ENCODE measurements at places on chromosomes 4 and X.
A peak's percentile ranks its signal among the peaks of the same experiment; 100 is the strongest.

GRCh38 chr4:42965326-42965725, 72.8 kb downstream of the GRXCR1 start:
- DNase-seq = no peak

DNA sequence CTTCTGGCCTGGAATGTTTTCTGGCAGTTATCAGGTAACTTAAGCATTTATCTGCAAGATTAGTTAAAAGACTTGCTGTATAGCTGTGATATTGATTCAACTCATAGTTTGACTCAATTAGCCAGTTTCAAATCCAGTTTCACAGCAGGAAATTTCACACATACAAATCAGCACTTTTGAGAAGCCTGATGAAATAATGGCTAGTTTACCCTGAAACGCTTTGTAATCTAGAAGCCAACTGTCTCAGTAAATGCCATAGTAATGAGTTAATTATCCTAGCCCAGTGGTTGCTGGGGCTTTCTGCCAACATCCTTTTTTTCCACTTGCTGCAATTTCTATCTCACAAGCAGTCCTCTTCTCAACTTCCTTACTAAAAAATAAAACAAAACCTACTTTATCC, 53.1 kb downstream of the ARHGEF38 start:
- no peak for DNase-seq

DNA sequence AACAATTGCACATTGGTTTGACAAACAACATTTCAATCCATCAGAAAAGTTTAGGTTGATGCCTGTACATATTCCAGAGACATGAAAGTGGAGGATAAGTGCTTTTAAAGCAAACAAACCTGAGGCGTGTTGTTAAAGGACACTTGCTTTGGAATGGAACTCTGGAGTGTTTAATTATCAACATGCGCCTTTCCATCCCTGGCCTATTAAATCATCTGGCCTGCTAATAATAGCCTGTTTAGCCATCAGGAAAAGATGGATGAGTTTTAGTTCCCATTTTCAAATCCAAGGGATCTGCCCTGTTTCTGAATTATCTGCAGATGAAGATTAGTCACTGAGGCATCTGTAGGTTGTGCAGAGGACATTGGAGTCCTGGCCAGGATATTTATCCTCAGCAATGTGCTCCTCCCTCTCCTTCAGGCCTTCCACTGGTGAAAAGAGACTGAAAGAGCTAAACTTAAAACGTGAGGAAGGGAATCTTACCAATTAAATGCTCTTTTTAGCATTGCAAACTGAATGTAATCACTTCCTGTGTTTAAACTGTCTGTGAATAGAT, 388.9 kb downstream of the PPARGC1A start:
- no peak for DNase-seq

GRCh38 chrX:7926914-7927258, 327 bp downstream of the PNPLA4 start:
- DNase-seq = no peak

DNA sequence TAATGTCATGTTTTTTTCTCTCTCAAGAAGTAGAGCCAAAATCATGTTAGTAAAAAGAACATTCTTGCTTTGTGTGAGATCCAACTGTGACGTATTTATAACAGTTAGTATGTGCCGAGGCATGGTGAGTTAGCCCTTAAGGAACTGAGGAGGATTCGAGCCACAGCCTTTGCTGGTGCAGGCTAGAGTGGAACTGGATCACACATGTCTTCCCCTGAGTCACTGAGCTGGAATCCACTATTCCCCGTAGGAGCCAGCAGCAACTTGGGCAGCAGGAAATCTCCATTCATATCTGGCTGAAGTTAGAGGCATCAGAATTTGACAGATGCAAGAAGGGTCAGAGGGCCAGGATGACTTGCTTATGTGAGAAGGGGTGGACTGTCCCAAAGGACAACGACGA, 144.6 kb upstream of the KIT start:
- DNase-seq = peak; percentile 28

- DNase-seq = no peak
These were observed 52.5 kb downstream of the POF1B start for GRCh38 chrX:85327060-85327333.

GRCh38 chr4:34193451-34194154, 2050.7 kb downstream of the ARAP2 start:
- DNase-seq = no peak

GRCh38 chrX:40207626-40208025, 109.9 kb upstream of the BCOR start:
- DNase-seq = no peak

GRCh38 chr4:147543034-147543433, 62.1 kb downstream of the EDNRA start:
- DNase-seq = no peak

- DNase-seq = no peak
These were observed 601.3 kb downstream of the SPRY1 start for GRCh38 chr4:123997776-123998449.

DNA sequence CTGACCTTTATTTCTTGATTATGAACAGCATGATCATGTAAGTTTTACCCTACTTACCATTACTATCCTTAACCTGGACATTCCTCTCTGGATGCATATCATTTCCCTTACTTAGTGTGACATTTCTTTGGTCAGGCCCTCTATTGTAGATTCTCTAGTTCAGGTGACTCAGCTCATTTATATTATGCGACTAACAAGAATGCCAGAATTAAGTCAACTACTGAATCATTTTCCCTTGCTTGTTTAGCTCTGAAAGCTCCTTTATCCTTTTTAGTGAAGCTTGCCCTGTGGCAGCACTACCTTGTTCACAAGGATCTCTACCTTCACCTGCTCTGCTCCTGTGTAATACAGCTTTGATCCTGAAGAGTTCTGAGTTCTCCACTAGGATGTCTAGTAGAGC, 15.1 kb upstream of the UGT2B17 start:
- no peak for DNase-seq

DNA sequence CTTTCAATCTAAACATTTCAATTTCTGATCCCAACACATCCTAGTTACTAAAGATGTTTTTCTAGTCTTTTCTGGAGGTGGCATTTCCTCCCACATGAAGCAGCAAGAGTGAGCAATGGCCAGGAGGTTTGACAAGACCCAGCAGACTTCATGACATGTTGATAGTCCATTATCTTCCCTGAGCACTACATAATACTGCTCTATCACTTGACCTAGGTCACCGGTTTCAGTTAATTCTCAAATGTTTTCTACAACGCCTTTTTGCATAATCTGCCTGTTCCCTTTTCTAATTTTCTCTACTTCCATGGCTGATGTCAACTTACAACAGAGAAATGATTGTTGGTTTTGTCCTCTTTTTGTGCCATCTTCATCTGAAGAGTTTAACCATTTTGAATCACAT, 62.0 kb upstream of the GPRIN3 start:
- no peak for DNase-seq

DNA sequence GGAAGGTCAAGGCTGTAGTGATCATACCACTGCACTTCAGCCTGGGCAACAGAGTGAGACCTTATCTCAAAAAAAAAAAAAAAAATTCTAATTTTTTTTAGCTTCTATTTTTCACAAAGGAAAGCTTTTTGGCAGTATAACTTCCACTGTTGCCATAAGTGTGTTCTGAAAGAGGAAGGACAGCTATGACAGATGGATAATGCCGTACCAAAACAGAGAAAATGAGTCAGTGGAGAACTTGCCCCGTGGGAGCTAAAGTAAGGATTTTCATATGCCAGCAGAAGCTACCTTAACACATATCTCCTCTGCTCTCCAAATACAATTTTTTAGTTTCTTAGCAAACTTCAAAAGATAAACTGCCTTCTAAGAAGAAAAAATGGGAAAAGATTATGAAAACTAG, 43.7 kb downstream of the RPS3A start:
- no peak for DNase-seq

- no peak for DNase-seq
These were observed 172.7 kb downstream of the GPM6A start for GRCh38 chr4:175639346-175639745.

GRCh38 chr4:28475381-28475780, 1614.7 kb downstream of the STIM2 start:
- DNase-seq = no peak

- no peak for DNase-seq
These were observed 117.8 kb downstream of the UCHL1 start for GRCh38 chr4:41374490-41374889.

DNA sequence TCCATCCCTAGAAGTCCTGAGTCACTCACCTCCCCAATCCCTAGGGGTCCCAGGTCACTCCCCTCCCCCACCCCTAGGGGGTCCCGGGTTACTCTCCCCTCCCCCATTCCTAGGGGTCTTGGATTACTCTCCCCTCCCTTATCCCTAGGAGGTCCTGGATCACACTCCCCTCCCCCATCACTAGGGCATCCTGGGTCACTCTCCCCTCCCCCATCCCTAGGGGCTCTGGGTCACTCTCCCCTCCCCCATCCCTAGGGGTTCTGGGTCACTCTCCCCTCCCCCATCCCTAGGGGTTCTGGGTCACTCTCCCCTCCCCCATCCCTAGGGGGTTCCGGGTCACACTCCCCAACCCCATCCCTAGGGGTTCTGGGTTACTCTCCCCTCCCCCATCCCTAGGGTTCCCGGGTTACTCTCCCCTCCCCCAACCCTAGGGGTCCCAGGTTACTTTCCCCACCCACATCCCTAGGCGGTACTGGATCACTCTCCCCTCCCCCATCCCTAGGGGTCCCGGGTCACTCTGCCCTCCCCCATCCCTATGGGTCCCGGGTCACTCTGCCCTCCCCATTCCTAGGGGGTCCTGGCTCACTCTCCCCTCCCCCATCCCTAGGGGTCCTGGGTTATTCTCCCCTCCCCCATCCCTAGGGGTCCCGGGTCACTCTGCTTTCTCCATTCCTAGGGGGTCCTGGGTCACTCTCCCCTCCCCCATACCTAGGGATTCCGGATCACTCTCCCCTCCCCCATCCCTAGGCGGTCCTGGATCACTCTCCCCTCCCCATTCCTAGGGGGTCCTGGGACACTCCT, 2.1 kb downstream of the ASMTL start:
- no peak for DNase-seq

DNA sequence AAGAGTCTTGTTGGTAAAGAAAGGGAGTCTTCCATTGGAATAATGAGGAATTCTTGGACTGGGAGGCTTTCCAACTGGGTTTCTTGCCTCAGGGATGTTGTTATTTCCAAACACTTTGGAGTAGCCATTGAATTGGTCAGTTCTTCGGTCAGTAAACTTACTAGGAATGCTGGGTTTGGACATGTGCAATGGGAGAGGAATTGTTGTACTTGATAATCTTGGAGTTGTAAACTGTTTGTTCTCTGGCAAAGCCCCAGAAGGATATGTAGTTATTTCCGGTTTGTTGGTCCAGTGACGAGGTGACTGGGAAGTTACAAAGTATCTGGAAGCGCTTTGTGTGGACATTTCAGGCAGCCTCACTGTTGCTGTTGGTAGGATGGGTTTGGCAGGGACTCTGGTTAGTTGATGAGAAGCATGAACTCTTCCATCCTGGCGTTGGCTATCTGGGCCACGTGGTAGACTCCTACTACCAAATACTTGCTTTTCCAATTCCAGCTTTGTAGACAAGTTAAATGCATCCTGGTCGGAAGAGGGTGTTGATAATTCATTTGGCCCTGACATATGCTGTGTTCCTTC, 25.9 kb downstream of the MXRA5 start:
- DNase-seq = no peak

GRCh38 chrX:21715825-21716224, 42.1 kb downstream of the SMPX start:
- DNase-seq = no peak

DNA sequence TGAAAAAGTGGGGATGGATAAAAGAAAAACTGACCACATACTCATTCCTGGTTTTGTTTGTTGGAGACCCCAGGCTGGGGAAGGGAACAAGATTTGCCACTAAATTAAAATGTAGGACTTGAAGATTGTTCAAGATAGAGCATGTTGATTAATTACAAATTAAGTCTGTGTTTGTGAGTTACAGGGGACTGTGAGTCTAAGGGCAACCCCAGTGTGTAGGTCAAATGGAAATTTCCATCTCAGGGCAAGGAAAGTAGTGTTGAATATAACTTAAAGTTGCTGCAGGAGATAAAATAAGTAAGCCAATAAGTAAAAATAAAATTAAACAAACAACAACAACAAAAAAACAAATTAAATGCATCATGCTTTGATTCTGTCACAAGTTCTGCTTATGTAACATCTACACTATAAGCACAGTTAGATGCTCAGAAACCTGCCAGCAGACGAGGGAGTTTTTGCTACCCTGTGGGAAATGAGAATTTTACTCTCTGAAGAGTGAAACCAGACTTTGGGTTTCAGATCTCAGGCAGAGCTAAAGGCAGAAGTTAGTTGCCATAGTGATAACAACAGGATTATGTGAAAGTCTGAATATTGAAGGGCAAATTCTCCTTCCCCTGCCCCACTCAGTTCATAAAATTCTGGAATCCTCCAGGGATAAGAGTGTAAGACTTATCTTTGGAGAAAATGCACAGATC, 352.3 kb downstream of the GRXCR1 start:
- no peak for DNase-seq

GRCh38 chr4:179485781-179486180, 2043.5 kb upstream of the AGA start:
- no peak for DNase-seq

DNA sequence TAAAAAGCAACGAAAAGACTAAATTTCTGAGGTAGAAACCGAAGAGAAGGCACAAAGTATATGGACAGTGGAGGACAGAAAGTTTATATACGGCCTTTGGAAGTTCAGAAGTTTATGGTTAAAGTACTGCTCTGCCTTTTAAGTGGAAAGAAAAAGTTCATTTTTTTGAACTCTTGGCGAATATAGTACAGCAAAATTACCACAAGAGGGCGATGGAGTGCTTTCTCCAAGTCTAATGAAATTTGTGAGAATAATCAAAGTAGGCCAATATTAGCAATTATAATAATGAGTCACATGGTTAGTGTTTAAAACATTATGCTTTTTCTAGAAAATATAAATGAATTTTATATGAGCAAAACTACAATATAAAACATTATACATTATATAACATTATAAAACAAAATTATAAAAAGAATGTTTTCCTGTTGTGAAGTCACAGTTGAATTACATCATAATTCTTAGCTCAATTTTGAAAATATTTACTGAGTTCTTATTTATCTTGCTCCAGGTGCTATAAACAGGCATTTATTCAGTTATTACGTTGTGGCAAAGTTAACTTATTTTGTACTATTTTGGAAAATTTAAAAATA, 136.2 kb upstream of the BMPR1B start:
- DNase-seq = no peak

GRCh38 chr4:147846318-147847155, 114.6 kb downstream of the ARHGAP10 start:
- DNase-seq = no peak

DNA sequence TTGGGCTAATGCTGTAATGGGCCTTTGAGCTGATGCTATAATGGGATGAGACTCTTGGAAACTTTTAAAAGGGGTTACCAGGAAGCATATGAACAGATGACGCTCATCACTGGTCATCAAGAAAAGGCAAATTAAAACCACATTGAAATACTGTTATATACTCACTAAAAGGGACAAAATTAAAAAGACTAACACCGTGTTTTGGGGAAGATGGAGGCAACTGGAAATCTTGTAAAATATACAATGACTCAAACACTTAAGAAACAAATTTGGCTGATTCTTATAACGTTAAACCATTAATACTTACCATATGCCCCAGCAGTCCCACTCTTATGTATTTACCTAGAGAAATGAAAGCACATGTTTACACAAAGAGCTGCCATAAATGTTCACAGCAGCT, 207.2 kb upstream of the GPRIN3 start:
- no peak for DNase-seq

GRCh38 chr4:184016759-184017668, 111.9 kb downstream of the STOX2 start:
- no peak for DNase-seq

- DNase-seq = no peak
These were observed 832.1 kb upstream of the INTU start for GRCh38 chr4:126800575-126801141.
